ENCODE measurements at places on chromosomes 6 and 20.

- DNase-seq = no peak
Measured at GRCh38 chr20:19819149-19819548, 61.1 kb downstream of the RIN2 start.

DNA sequence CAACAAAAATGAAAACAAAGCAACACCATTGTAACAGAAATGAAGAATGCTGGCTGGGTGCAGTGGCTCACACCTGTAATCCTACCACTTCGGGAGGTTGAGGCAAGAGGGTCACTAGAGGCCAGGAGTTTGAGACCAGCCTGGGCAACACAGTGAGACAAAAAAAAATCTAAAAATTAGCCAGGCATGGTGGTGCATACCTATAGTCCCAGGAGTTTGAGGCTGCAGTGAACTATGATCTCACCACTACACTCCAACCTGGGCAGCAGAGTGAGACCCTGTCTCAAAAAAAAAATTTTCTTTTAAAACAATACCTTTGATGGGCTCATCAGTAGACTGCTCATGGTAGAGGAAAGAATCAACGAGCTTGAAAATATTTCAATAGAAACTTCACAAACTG lies 18.5 kb downstream of the NINL start:
- no peak for DNase-seq

- no peak for DNase-seq
Measured at GRCh38 chr20:59985864-59986263, 27.6 kb downstream of the CDH26 start.

DNA sequence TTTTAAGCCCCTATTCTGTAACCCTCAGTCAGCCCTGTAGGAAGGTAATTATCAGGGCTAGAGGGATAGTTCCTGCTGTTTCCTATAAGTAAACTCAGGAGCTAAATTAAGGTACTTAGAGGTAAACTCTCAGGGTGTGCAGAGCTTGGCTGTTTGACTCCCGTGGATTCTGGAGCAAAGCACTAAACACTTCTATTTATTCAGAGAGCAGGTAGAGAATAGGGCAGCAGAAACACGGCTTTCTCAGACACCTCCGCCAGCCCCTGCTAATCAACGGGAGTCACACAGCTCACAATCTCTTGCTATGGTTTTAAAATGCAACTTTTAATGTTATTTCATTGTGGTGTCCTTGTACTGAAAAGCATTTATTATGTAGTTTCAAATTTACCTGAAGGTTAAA lies 21.8 kb downstream of the PRKN start:
- no peak for DNase-seq

GRCh38 chr20:19322061-19322985 lies 109.9 kb downstream of the SLC24A3 start:
- DNase-seq = no peak

- DNase-seq = no peak
Measured at GRCh38 chr6:138031417-138031816, 75.8 kb downstream of the PERP start.

DNA sequence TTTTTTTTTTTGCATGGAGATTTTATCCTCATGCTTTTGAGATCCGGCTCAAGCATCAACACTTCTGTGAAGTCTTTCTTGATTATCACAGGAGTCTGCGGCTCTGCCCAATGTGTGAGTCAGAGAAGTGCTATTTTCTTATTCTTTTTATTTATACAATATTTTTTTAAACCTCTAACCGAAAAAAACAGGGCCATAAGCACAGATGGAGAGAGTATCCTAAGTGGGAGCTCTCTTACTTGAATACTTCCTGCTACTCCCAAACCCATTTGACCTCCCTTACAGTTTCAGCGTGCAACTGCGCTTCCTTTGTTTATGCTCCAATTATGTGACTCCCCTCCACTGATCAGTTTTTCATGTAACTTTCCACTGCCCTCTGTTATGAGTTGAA lies 8.7 kb upstream of the ATXN1 start:
- no peak for DNase-seq

DNA sequence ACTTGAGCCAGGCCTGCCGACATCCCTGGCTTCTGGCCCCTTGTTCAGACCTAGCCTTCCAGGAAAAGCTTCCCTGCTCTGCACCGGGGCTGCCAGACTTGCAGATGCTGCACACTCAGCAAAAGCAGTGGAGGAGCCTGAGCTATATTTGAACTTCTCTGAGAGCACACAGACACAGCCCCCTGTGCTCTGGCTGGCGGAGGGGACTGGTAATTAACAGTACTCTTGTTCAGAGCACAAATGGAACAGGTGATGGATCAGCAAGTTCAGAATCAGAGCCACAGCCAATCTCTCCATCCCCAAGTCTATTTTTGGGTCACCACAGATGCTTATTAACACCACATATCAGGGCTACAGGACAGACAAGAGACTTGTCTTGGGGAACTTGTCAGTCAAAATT lies 27.6 kb upstream of the RIMS4 start:
- DNase-seq = no peak

DNA sequence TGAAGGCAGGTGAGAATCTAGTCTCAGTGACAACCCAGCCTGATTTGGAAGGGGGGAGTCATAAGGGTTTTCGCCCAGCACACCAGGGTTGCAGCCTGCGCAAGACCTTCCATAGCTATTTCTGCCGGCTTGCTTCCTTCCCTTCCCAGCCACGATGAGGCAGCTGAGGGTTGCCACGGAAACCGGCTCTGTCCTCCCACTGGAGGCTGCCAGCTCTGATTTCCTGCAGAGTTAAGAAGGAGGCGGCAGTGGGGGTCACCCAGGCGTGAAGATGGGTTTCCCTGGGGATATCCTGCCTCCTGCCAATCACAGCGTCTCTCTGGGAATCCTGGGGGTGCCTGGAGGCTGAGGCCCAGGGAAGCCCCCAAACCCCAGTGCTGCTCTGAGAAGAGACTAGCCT lies 23.1 kb upstream of the KCNB1 start:
- DNase-seq = no peak

DNA sequence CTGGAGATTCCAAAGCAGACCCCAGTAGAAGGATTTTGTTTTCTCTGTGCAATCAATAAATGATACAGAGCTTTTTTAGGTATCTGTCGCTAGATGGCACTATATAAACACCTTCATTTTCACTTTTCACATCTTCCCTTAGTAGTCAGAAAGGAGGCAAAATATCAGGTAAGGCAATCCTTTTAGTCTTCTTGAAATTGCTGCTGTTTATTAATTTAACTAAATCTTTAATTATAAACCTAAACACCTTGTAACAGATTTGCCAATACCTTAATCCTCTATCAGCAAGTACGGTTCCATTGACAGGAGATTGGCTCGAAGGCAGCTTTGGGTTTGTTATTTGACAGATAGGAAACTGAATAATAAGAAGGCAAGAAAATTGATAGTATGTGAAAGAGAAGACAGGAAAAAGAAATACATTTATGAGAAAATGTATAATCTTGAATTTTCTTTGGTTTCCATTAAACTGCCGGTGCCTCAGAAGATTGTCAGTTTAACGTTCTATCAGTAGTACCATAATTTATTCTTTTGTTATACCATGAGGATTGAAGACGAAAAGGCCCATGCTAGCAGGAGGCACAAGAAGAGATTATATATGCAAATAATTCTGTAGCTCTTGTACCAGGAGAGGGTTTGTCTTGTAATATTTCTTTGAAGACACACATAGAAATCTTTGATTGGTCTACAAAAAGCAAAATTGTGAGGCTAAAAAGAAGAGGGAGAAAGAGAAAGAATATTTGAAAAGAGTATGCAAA lies 23.5 kb upstream of the IBTK start:
- DNase-seq = no peak

GRCh38 chr20:5592165-5592564 lies 158.0 kb upstream of the SHLD1 start:
- DNase-seq = no peak

DNA sequence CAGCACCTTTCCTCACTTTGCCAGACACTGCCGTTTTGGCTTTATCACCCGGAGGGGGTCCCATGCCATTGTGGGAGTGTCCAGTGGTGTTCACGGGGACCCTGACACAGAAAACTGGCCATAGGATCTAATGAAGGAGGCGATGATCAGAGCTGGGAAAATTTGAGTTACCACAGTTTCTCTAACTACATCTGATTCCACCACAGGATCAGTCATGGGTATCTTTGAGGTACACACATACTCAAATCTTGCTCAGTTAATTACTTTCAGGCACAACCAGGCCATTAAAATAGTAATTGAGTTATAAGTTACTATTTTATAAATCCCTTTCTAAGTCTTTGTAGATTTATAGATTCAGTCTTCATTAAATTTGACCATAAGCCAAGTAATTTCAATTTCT lies 215.1 kb downstream of the PRL start:
- no peak for DNase-seq

DNA sequence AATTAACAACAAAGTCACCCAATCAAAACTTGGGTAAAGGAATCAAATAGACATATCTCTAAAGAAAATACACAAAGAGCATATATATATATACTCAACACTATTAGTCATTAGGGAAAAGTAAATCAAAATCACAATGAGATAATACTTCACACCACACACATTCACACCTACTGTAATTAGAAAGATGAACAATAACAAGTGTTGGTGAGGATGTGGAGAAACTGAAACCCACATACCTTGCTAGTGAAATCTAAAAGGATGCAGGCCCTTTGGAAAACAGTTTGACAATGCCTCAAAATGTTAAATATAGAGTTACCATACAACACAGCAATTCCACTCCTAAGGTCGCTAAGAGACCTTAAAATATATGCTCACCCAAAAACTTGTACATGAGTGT lies 177.1 kb downstream of the ANKRD60 start:
- no peak for DNase-seq

- no peak for DNase-seq
Measured at GRCh38 chr6:44104481-44105021, 22.7 kb downstream of the MRPL14 start.

GRCh38 chr6:30515944-30516753 lies 26.8 kb downstream of the HLA-E start:
- peak; percentile 88 for DNase-seq

GRCh38 chr6:113375950-113376846 lies 480.9 kb upstream of the MARCKS start:
- DNase-seq = no peak

GRCh38 chr6:5295623-5296022 lies 34.3 kb downstream of the FARS2 start:
- DNase-seq = no peak

DNA sequence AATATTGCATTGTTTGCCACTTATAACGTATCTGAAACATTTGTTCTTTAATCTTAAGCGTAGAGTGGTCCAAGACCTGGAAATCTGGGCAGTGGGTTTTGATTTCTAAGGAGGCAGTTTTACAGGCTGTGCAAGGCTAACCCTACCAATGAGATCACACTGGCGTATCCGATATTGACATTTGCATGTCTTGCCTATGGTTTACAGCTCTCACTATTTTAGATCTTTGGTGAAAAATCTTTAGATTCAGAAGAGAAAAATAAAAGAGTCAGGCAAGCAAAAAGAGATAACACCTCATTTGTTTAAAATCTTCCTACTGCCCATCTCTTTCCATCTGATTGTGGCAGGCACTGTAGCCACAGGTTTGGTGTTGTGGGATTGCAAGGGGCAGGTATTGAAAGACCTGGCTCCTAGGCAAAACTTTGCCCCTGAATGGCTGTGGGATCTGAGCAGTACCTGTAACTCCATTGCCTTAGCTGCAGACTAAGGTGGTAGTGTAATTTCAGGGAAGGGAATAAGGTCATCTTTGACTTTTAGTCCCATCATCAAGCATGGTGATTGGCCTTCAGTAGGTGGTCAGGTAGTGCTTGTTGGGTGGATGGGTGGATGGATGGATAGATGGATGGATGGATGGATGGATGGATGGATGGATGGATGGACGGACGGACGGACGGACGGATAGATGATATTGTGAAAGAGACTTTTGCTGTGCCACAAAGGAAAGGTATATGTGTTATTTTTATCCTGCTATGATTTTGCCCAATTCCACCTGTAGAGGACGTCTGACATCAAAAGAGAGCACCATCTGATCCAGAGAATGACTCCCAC lies 1.9 kb downstream of the TNFAIP3 start:
- no peak for DNase-seq

- DNase-seq = peak; percentile 70
Measured at GRCh38 chr6:33208091-33208967, at the start of gene RING1. TSS of gene RING1 (plus strand) at chr6:33208500. CDS start at chr6:33208823, 323 bp downstream.

Data from stimulated activated CD4-positive, alpha-beta T cell treated with anti-CD3 and anti-CD28 coated beads, Interleukin-15, amount 100 ng/mL, for 48 hours (primary cell).